IMR-90 (cell line): ENCODE measurements at places on chromosomes 1 and 21.

GRCh38 chr1:116436611-116436970 lies 63.5 kb downstream of the ATP1A1 start:
- no peak overlapping the region for H3K27ac ChIP-seq
- no peaks in the 10 kb centered on the region for H3K36me3 ChIP-seq
- DNase-seq: no peak
- no peak overlapping the region for H3K4me3 ChIP-seq
- H3K4me1 ChIP-seq: peaks cover 3% of the 10 kb centered on the region; the same call in 1 of the 2 replicates

DNA sequence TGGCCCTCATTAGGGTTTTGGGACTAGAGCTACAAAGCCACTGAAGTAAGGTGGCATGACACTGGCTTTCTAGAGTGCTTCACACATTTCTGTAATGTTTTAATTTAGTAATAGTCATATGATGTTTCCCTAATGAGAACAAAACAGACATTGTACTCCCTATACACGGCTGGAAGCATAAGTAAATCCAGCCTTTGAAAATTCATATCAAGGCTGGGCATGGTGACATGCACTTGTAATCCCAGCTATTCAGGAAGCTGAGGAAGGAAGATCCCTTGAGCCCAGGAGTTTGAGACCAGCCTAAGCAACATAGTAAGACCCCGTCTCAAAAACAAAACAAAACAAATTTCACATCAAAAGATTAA lies 7.4 kb downstream of the USP48 start:
- no peaks in the 10 kb centered on the region for H3K27me3 ChIP-seq
- H3K27ac ChIP-seq: peak overlapping the region; percentile 65; the same call in 1 of the 2 replicates
- H3K4me3 ChIP-seq: no peak overlapping the region
- no peak for DNase-seq

DNA sequence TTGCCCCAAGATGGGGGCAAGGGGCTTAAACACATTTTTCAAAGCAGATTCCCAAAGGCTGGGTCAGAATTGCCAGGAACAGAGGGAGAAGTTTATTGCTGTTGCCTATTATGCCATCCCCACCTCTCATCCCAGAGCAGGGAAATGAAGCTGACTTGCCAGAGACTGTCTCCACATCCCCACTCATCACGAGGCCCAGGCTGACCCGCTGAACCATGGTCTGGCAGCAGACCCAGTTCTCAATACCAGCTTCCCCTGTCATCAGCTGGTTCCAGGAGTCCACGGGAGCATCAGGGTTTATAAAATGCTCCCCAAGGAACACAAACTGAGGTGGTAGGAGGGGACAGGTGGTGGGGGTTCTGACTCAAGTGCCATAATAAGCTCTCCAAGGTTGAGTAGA lies 605.9 kb downstream of the NPHP4 start:
- no peak overlapping the region for H3K4me3 ChIP-seq
- H3K27me3 ChIP-seq: no peaks in the 10 kb centered on the region
- no peaks in the 10 kb centered on the region for H3K4me1 ChIP-seq
- no peaks in the 10 kb centered on the region for H3K36me3 ChIP-seq
- DNase-seq: no peak

DNA sequence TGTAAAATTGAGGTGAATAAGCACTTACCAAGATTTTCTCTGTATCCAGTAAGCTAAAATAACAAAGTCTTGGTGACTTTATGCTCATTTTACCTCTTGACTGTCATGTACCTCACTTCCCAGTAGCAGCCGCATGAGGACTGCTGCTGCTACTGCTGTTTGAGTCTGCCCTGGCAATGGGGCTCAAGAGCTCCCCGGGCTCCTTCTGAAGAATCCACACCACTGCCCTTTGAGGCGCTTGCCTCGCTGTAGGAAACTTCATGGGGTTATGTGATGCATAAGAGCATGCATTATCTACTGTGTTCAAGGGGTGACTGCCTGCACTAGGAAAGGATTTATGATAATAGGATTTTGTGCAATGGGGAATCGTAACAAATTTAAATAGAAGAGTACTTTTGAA lies 113.5 kb downstream of the NTNG1 start:
- H3K4me1 ChIP-seq: no peaks in the 10 kb centered on the region
- H3K4me3 ChIP-seq: no peak overlapping the region
- no peak for DNase-seq
- no peaks in the 10 kb centered on the region for H3K27me3 ChIP-seq

GRCh38 chr1:227869279-227869842 lies 53.9 kb downstream of the PRSS38 start:
- DNase-seq: peak; percentile 2
- no peak overlapping the region for H3K4me3 ChIP-seq
- H3K27ac ChIP-seq: no peak overlapping the region
- H3K36me3 ChIP-seq: no peaks in the 10 kb centered on the region
- no peaks in the 10 kb centered on the region for H3K4me1 ChIP-seq

DNA sequence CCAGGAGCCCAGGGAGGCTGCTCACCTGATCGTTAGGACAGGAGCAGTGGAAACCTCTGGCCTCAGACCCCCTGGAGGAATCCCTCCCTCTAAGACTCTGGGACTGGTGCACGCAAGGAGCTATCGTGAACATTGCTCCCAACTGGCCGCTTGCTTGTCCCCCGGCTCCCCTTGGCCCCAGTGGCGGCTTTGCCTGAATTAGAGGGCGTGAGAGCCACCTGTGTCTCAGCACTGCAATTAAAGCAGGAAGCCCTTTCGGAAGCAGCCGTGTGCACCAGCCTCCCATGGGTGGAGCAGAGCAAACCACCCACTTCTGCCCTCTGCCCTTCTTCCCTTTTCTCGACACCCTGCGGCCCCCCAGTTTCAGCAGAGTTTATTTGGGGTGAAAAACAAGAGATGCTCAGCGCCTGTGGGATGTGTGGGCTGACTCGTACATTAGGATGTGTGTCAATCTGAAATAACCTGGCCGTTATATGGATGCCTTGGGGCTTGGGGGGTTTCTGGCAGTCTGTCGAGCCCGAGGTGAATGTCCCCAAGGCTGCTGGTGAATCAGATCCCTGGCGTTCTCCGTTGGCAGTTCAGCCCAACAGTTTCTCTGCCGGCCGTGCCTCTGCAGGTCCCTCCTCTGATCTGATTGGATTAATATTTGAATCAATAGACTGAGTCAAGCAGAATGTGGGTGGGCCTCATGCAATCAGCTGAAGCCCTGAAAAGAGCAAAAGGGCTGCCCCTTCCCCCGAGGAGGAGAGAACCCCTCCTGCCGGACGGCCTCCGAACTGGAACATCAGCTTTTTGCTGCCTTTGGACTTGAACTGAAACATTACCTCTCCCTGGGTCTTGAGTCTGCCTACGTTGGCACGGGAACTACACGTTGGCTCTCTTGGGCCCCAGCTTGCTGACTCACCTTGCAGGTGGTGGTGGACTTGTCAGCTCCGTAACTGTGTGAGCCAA lies 7.3 kb upstream of the UMODL1 start:
- H3K27me3 ChIP-seq: peaks cover 9% of the 10 kb centered on the region; the same call in 1 of the 2 replicates
- H3K4me1 ChIP-seq: no peaks in the 10 kb centered on the region
- DNase-seq: no peak
- no peaks in the 10 kb centered on the region for H3K36me3 ChIP-seq

GRCh38 chr1:223429821-223430220 lies 36.6 kb downstream of the CCDC185 start:
- H3K4me1 ChIP-seq: no peaks in the 10 kb centered on the region; the same call in 1 of the 2 replicates
- DNase-seq: no peak
- H3K27me3 ChIP-seq: peaks cover 9% of the 10 kb centered on the region
- H3K36me3 ChIP-seq: no peaks in the 10 kb centered on the region

- H3K36me3 ChIP-seq: no peaks in the 10 kb centered on the region
- DNase-seq: no peak
- no peak overlapping the region for H3K4me3 ChIP-seq
- no peak overlapping the region for H3K27ac ChIP-seq
- no peaks in the 10 kb centered on the region for H3K4me1 ChIP-seq
- H3K27me3 ChIP-seq: no peaks in the 10 kb centered on the region
These were observed 590.4 kb upstream of the PLXNA2 start for GRCh38 chr1:208834381-208835096.

- H3K27ac ChIP-seq: no peak overlapping the region
- H3K4me3 ChIP-seq: no peak overlapping the region
- no peaks in the 10 kb centered on the region for H3K27me3 ChIP-seq
- peak; percentile 23 for DNase-seq
These were observed 159.9 kb upstream of the NR5A2 start for GRCh38 chr1:199867601-199868000.

DNA sequence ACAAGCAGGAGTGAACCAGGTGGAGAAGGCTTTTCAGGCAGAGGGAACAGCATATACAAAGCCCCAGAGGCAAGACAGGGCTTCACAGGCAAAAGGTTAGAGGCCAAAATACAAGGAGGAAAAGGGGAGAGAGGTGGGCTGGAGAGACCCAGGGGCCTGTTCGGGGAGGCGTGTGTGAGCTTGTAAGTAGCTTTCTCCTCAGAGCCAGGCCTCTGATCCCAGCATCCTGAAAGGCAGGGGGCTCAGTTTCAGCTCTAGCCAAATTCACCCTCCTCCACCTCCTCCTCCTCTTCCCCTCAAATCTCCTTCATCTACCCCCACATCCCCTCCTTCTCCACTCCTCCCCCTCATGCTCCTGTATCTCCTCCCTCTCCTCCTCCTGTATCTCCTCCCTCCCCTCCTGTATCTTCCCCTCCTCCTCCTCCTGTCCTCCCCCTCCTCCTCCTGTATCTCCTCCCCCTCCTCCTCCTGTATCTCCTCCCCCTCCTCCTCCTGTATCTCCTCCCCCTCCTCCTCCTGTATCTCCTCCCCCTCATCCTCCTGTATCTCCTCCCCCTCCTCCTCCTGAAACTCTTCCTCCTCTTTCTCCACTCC lies 148.6 kb downstream of the ST6GALNAC5 start:
- H3K27me3 ChIP-seq: peaks cover 12% of the 10 kb centered on the region
- no peak for DNase-seq
- no peak overlapping the region for H3K27ac ChIP-seq
- no peaks in the 10 kb centered on the region for H3K4me1 ChIP-seq
- H3K4me3 ChIP-seq: no peak overlapping the region

- peaks cover 6% of the 10 kb centered on the region for H3K4me1 ChIP-seq
- peak; percentile 87 for DNase-seq
- H3K36me3 ChIP-seq: no peaks in the 10 kb centered on the region; the same call in 1 of the 2 replicates
- H3K27ac ChIP-seq: peak overlapping the region; percentile 29; the same call in 1 of the 2 replicates
- H3K27me3 ChIP-seq: no peaks in the 10 kb centered on the region
- H3K4me3 ChIP-seq: no peak overlapping the region
These were observed 86.8 kb upstream of the PUM1 start for GRCh38 chr1:31152181-31152795.

GRCh38 chr1:43531107-43531905 lies 623 bp downstream of the PTPRF start:
- H3K4me3 ChIP-seq: peak overlapping the region; percentile 86
- H3K36me3 ChIP-seq: 0 out of 2 replicates have a peak, but pooled peaks cover 2% of the 10 kb centered on the region
- no peak for DNase-seq

GRCh38 chr1:32538887-32539583 lies at the start of gene ZBTB8A:
ZBTB8A (plus strand) TSS chr1:32539427; CDS start chr1:32592932, 53,505 bp downstream.
- H3K27me3 ChIP-seq: peaks cover 4% of the 10 kb centered on the region
- H3K4me3 ChIP-seq: peak within 1 kb of the TSS; percentile 80
- H3K4me1 ChIP-seq: no peaks in the 10 kb centered on the region
- DNase-seq: peak; percentile 52
- peak within 1 kb of the TSS; percentile 44 for H3K27ac ChIP-seq

- no peak overlapping the region for H3K4me3 ChIP-seq
- no peak for DNase-seq
- no peaks in the 10 kb centered on the region for H3K4me1 ChIP-seq
- H3K27me3 ChIP-seq: no peaks in the 10 kb centered on the region
These were observed 53.6 kb upstream of the ZNF644 start for GRCh38 chr1:91075233-91076135.

DNA sequence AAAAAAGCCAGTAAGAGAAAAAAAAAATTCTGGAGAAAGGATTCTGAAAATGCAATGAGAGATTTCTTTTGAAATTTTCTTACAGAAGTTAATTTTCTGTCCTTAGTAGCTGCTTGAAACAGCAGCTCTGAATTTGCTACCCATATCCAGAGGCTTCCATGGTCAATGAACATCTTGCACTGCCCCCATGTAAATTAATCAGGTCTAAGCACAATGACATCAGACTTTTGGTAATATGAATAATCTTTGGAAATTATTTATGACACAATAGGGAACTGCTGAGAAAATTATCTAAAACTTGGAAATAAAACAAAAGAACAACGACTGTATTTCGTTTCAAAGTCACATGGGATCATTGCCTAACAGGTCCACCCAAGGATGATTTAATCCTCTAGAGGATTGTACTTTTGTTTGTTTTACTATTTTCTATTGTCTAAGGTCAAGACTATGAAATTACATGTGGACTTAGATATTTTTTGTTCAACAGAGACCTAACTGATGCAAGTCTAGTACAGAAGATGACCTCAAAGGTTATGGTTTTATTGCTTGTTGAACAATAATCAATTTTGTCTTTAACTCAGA lies 312.1 kb downstream of the BACH1 start:
- no peak overlapping the region for H3K4me3 ChIP-seq
- H3K27ac ChIP-seq: no peak overlapping the region
- no peaks in the 10 kb centered on the region for H3K36me3 ChIP-seq
- no peaks in the 10 kb centered on the region for H3K27me3 ChIP-seq
- peaks cover 2% of the 10 kb centered on the region; the same call in 1 of the 2 replicates for H3K4me1 ChIP-seq

GRCh38 chr21:16496609-16497008 lies 766.8 kb downstream of the USP25 start:
- DNase-seq: no peak
- no peak overlapping the region for H3K4me3 ChIP-seq
- H3K4me1 ChIP-seq: no peaks in the 10 kb centered on the region

- H3K4me1 ChIP-seq: peaks cover 4% of the 10 kb centered on the region; the same call in 1 of the 2 replicates
- H3K4me3 ChIP-seq: no peak overlapping the region
- no peak overlapping the region for H3K27ac ChIP-seq
- H3K36me3 ChIP-seq: no peaks in the 10 kb centered on the region
- H3K27me3 ChIP-seq: no peaks in the 10 kb centered on the region
These were observed 7.0 kb upstream of the KCNJ15 start for GRCh38 chr21:38249696-38250278.

GRCh38 chr21:16117851-16118590 lies 388.2 kb downstream of the USP25 start:
- no peak overlapping the region for H3K27ac ChIP-seq
- H3K4me1 ChIP-seq: peaks cover 3% of the 10 kb centered on the region
- no peaks in the 10 kb centered on the region for H3K36me3 ChIP-seq
